ENCODE measurements at places on chromosomes 7 and 10.

DNA sequence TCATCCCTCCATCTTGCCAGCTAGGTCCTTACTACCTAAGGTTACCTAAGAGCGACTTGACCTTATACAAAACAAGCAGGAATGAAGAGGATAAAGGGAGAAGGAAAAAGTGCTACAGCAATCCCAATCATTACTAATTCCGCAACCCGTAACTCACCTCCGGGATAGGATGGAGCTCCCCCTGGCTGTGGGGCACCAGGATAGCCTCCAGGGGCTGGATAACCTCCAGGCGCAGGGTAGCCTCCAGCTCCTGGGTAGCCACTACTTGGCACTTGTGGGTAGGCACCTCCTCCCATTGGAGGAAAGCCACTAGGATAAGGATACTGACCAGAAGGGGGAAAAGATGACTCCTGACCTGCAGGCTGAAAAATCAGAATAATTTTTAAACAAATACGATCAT is 15.8 kb downstream of the ANXA7 start:
- no peak for DNase-seq

GRCh38 chr10:119403921-119404320 is 138.6 kb downstream of the RGS10 start:
- no peak for DNase-seq

- DNase-seq: no peak
Observed at GRCh38 chr10:91552274-91553095, 80.4 kb downstream of the PPP1R3C start.

- DNase-seq: no peak
Observed at GRCh38 chr7:131182446-131183058, 145.1 kb upstream of the MKLN1 start.

DNA sequence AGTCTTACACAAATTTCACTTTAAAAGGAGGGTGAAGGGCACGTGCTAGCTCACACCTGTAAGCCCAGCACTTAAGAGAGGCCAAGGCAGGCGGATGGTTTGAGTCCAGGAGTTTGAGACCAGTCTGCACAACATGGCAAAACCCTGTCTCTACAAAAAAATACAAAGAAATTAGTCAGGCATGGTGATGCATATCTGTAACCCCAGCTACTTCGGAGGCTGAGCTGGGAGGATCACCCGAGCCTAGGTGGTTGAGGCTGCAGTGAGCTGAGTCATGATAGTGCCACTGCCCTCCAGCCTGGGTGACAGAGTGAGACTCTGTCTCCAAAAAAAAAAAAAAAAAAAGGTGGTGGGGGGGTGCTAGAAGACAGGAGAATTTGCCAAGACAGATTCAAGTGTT is 237.3 kb upstream of the KLF14 start:
- no peak for DNase-seq
